AG04450 (cell line): ENCODE measurements at places on chromosomes 4 and X. TPM values are rescaled to one million over a fixed set of nuclear protein-coding genes. Genes with fewer than 3 reads are reported as not detected.

GRCh38 chrX:155112171-155112570 lies 40.9 kb downstream of the BRCC3 start:
- DNase-seq: no peak

DNA sequence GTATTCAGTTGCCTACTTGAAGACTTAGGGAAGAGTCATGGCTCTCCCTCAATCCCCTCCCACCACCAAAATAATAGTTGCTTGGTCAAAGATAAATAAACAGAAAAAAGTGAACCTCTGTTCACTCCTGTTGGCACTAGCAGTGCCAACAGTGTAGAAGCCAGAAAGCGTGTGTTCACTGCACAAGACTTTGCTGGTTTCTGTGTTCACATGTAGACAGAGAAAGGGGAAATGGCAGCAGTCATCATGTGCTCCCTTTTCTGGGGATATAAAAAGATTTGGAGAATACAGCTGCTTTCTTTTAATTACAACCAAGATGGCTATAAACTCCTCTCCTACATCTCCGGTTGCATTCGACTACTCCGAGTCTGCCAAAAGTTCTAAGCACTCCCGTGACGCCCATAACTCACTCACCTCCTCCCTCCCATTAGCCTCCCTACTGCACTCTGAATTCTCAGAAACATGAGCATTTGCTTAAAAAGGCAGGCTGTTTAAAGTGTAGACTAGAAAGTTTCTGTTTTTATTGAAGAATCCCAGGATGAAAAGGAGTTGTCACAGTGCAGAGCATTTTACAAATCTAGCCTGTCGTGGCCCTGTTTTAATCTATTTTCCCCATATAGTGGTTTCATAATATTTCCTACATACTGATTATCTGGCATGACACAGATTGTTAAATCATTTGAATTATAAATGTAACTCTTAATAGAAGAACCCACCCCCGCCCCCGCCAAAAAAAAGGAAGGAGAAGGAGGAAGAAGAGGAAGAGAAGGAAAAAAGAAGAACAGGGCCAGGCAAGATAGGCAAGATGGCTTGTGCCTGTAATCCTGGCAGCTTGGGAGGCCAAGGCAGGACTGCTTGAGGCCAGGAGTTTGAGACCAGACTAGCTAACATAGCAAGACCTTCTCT lies 16.7 kb downstream of the LGI2 start:
- no peak for DNase-seq

- no peak for DNase-seq
Observed at GRCh38 chr4:2395038-2395437, 23.4 kb downstream of the ZFYVE28 start.

NEXMIF gene
- polyA plus RNA-seq: not detected in 2 replicates

ZDHHC15 gene
- not detected in 2 replicates for polyA plus RNA-seq

ASB12 gene
- not detected in 2 replicates for polyA plus RNA-seq

DNA sequence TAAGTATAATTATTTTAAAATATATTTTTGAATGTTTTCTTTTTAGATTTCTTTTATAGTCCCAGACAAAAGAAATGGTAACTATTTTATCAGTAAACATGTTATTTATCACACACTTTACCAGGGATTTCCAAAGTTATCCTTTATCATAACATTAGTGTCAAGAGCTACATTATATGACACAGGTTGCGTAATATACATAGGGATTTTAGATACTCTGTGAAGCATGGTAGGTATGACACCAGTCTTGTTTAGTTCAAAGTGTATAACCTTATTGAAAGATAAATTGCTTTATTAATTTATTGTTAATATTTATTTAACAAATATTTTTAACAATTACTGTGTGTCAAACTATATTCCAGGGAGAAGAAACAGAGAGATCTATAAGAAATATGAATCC lies 163.3 kb upstream of the PABPC4L start:
- no peak for DNase-seq

DNA sequence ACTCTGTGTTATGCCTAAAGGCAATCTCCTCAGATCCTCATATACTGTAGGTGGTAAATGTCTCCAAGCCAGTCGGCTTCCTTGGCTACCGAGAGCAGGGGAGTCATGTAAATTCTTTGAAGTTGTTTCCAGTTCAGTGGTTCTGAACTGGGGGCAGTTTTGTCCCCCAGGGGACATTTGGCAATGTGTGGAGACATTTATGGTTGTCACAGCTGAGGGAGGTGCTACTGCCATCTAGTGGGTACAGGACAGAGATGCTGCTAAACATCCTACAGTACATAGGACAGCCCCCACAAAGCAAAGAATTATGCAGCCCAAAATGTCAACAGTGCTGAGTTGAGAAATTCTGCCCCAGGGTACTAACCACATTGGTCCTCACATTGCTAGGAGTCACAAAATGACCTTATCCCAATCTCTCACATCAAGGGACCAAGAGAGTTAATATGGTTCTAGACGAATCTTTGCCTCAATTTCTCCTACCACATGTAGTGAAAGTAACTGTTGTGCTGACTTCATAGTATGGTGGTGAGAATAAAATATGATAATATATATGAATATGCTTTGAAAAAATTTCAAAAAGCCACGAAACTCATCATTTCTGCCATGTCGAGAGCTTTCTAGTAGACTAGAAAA lies 104.4 kb upstream of the ARHGAP24 start:
- no peak for DNase-seq

PABPC5 gene
- 0.93 and 1.1 TPM in 2 replicates for polyA plus RNA-seq

GRCh38 chr4:139711461-139711860 lies 45.8 kb downstream of the MGST2 start:
- no peak for DNase-seq

GRCh38 chrX:1472975-1473374 lies 20.3 kb upstream of the ASMTL start:
- no peak for DNase-seq

- DNase-seq: no peak
Observed at GRCh38 chrX:45437186-45437585, 236.5 kb upstream of the DIPK2B start.

USP27X gene
- 4.2 and 4.3 TPM in 2 replicates for polyA plus RNA-seq

DNA sequence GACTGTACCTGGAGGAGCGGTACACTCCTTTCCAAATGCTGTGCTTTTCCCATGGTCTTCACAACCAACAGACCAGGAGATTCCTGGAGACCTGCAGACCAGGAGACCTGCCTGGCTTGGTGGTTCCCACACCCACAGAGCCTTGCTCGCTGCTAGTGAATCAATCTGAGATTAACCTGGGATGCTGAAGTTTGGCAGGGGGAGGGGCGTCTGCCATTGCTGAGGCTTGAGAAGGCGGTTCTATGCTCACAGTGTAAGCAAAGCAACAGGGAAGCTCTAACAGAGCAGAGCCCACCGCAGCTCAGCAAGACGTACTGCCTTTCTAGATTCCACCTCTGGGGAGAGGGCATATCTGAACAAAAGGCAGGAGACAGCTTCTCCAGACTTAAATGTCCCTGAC lies 34.5 kb upstream of the FAAH2 start:
- no peak for DNase-seq

GRCh38 chr4:56086561-56086960 lies 137.8 kb downstream of the CEP135 start:
- no peak for DNase-seq

EDA gene
- polyA plus RNA-seq: 0.02 TPM in 1 of 2 replicates, not detected in the other

GRCh38 chr4:108160741-108161352 lies 7.9 kb downstream of the LEF1 start:
- no peak for DNase-seq

- DNase-seq: no peak
Observed at GRCh38 chr4:106291678-106292077, 24.3 kb downstream of the TBCK start.

DNA sequence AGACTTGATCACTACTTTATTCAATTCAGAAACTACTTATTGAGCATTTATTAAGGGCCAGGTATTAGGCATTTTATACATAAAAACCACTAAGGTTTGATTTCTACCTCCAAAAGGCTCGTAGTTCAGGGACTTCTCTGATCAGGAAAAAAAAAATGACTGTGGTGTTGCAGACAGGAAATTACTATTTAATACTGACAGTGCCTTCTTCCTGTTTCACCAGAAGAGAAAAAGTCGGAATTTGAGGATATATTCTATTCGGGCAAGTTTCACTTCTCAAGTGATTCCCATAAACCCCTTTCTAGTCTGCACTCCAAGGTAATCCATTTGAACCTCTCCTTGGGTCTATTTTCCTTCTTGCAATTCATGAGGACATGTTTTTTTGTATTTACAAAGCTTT lies 15.3 kb upstream of the TASL start:
- DNase-seq: no peak

DNA sequence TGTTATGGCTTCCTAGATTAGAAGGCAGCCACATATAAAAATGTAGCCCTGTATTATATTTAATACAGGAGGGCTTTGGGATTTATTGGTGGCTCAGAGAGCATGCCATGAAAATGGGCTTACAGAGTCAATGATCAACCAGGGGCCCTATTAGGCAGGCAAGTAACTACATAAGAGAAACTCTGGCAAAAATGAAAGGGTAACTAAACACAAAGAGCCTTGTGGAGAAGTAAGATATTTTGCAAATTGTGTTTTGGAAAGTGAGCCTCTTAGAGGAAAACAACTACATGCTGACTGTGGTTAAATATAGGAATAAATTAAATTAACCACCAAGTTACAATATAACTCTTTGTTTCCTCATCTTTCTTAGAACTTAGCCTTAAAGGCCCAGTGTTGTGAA lies 5.5 kb downstream of the SAT1 start:
- no peak for DNase-seq

CLIC2 gene
- 0.55 and 1.2 TPM in 2 replicates for polyA plus RNA-seq

LRAT gene
- polyA plus RNA-seq: not detected in 2 replicates

GRCh38 chrX:80139564-80139963 lies 125.0 kb downstream of the TBX22 start:
- DNase-seq: no peak

- DNase-seq: no peak
Observed at GRCh38 chr4:130163701-130164100, 1067.7 kb downstream of the C4orf33 start.

- DNase-seq: no peak
Observed at GRCh38 chrX:41553688-41554087, 106.5 kb downstream of the NYX start.

LDB2 gene
- polyA plus RNA-seq: 180 and 202 TPM in 2 replicates

PRDM5 gene
- 7.9 and 12.3 TPM in 2 replicates for polyA plus RNA-seq

DNA sequence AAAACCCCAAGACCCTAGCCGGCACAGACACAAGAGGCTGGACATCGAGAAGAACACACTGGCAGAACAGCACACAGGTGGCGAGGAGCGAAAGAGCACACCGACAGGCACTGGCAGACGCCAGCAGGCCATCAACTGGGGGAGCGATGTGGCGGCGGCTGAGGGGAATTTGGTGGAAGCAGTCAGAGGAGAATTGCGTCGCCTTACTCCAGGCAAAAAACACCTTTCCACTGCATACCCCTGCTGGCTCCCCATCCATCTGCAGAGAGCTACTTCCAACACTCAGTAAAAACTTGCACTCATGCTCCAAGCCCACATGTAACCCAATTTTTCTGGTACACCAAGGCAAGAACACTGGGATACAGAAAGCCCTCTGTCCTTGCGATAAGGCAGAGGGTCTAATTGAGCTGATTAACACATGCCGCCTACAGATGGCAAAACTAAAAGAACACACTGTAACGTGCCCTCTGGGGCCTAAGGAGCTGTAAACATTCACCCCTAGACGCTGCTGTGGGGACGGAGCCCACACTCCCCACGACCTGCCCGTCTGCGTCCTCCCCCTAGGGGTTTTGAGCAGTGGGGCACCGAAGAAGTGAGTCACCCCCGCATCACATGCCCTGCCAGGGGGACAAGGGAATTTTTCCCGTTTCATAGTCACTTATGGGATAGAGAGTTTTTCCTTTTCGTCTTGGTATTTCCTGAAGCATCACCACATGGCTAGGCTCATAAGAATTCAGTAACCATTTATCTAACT lies 262.3 kb downstream of the KCTD8 start:
- no peak for DNase-seq

NFXL1 gene
- polyA plus RNA-seq: 15.0 and 18.5 TPM in 2 replicates

ANOS1 gene
- 0.21 and 0.30 TPM in 2 replicates for polyA plus RNA-seq

GRCh38 chrX:12237131-12237530 lies 98.9 kb downstream of the FRMPD4 start:
- DNase-seq: no peak

TRAM1L1 gene
- 3.7 and 5.2 TPM in 2 replicates for polyA plus RNA-seq
